ENCODE measurements at places on chromosomes 5 and 9. TPM values are rescaled to one million over a fixed set of nuclear protein-coding genes. Genes with fewer than 3 reads are reported as not detected.

DNA sequence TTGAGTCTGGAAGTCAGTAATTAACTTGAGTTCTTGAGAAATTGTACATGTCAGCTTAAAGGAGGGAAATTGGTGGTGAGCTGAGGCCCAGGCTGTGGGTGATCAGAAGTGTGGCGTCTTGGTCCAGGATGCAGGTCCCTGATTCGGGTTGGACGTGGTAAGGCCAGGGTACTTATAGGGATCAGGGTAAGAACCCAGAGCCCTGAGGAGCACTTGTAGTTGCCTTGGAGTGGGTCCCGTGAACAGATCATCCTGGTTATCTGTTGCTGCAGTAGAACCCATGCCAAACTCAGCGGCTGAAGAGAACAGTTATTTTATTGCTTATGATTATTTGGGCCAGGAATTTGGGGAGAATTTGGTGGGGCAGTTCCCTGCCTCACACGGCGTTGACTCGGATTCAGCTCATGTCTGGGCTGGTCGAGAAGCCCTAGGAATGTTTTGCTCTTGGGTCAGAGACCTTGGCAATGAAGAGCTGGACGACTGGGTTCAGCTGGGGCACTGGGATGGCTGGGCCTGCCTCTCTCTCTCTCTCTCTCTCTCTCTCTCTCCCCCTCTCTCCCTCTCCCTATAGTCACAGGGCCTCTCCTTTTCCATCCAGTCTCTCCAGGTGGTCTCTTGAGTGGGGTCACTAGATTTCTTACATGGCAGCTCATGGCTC lies 73.1 kb downstream of the PDZD2 start:
- no peak for DNase-seq

COX7C gene
- total RNA-seq: 244 TPM

PGGT1B gene
- total RNA-seq: 11.0 TPM

GPR21 gene
- total RNA-seq: 28.9 TPM

- DNase-seq: peak; percentile 83
These were observed at the start of gene ADAMTSL2 for GRCh38 chr9:133534346-133535291. Gene ADAMTSL2, plus strand, starts transcription at chr9:133534704. Its CDS starts 2,009 bp downstream, at chr9:133536713.

BNC2 gene
- total RNA-seq: 1.6 TPM

IL3 gene
- total RNA-seq: not detected

TMEM171 gene
- 0.41 TPM for total RNA-seq

DNA sequence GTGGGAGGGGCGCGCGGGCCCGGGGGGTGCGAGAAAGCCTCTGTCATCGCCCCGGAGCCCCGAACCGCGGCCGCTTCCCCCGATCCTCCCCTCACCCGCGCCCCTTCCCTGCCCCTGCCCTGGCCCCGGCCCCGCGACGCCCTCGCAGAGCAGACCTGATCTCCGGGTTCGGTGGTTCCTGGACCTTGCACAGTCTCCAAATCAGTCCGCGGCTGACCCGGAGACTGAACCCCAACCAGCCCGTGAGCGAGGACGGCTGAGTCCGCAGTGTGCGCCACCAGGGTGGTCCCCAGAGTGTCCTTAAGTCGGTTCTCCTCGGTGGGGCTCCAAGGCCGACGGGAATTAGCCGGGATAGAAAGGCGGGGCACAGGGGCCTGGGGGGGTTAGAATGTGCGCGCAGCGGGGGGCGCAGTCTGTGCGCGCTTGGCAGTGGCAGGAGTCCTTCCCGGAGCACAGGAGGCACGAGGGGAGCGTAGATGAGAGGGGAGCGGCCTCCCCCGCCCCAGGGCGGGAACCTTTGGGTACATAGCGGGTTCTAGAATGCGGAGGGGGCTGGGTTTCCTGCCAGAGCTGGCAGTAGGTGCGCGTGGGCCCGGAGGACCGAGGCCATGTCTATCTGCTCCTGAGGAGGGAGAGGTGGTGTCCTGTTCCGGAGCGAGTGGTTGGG lies 779 bp downstream of the PKN3 start:
- DNase-seq: no peak

DNA sequence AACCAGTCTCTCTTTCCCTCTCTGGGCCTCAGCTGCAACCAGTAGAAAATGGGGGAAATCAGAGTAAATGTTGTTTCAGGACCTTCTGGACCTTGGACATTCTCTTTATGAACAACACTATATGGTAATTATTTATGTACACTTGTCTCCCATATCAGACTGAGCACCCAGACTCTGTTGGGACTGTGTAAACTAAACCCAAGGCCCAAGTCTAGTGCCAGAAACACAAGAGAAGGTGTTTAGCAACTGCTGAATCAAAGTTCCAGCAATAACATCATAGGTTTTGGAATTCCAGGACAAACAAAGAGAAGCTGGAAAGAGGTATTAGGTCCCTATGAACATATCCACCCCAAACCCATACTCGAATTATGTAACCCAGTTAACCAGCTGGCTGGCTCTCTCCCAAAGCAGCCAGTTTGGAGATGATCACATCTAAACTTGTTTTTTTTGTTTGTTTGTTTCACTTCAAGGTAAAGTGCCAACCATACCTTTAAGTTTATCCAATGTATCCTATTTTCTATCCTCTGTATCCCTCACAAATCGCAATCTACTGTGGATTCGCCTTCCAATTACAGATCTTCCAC lies 1.9 kb upstream of the RNF38 start:
- no peak for DNase-seq

- no peak for DNase-seq
These were observed 914.9 kb downstream of the EFNA5 start for GRCh38 chr5:106755789-106756188.

PCDHGA4 gene
- total RNA-seq: 5.7 TPM

EMB gene
- total RNA-seq: 6.5 TPM

TCF7 gene
- total RNA-seq: 0.41 TPM

Data from frontal cortex (tissue), 4 donors.